Omental fat pad (tissue), 4 donors: ENCODE measurements at places on chromosomes 12 and 14. TPM values are rescaled to one million over a fixed set of nuclear protein-coding genes. Genes with fewer than 3 reads are reported as not detected.

Gene PELI2
- total RNA-seq = 8.2 TPM

Gene HCAR2
- total RNA-seq = 24.4 TPM

Gene LRTM2
- not detected for total RNA-seq

Gene LPAR5
- total RNA-seq = 2.3 TPM

Gene ARHGAP9
- 13.8 TPM for total RNA-seq

Gene TSPAN11
- total RNA-seq = 0.94 TPM

Gene MYO1H
- not detected for total RNA-seq

Gene MYH6
- not detected for total RNA-seq

Gene GRIP1
- 3.2 TPM for total RNA-seq

Gene GLIPR1L1
- not detected for total RNA-seq

Gene FICD
- total RNA-seq = 10.6 TPM

Gene IRAK3
- 88.8 TPM for total RNA-seq

Gene VSX2
- not detected for total RNA-seq

Gene KRT79
- 1.7 TPM for total RNA-seq

Gene SLC7A8
- total RNA-seq = 90.2 TPM

Gene IL26
- not detected for total RNA-seq

Gene ALDH2
- 161 TPM for total RNA-seq

Gene PLEK2
- total RNA-seq = 3.4 TPM

Gene ISM2
- total RNA-seq = 2.3 TPM

Gene SLC39A9
- total RNA-seq = 80.7 TPM

Gene TRPV4
- 2.4 TPM for total RNA-seq

Gene NR4A1
- 74.9 TPM for total RNA-seq

Gene REP15
- 13.1 TPM for total RNA-seq
